ENCODE measurements at places on chromosomes 6 and 20. TPM values are rescaled to one million over a fixed set of nuclear protein-coding genes. Genes with fewer than 3 reads are reported as not detected.

KCNQ5 gene
- total RNA-seq, result not detected

DNA sequence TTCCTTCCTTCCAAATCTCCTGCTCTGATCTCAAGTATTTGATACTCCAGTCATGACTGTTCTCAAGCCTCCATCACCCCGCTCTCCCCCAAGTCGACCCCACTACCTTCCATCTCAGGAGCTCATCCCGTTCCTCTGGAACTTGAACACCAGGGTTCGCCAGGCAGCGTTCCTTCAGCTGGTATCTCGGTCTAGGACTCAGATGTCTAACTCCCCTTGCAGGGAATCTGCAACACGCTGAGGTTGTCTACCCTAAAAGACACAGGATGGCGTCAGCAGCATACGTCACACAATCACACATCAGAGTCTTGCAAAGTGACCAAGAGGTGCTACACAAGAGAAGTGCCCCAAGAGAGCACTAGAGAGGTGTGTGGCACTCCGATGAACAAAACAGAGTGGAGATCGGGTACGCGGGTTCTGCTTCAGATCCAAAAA lies 706 bp downstream of the ZNF184 start:
- peak; percentile 36 for DNase-seq

GRCh38 chr6:1911474-1911873 lies 301.8 kb downstream of the FOXC1 start:
- DNase-seq, result no peak

- no peak for DNase-seq
These were observed 13.6 kb downstream of the GLYATL3 start for GRCh38 chr6:49513153-49513989.

SSTR4 gene
- not detected for total RNA-seq

DNA sequence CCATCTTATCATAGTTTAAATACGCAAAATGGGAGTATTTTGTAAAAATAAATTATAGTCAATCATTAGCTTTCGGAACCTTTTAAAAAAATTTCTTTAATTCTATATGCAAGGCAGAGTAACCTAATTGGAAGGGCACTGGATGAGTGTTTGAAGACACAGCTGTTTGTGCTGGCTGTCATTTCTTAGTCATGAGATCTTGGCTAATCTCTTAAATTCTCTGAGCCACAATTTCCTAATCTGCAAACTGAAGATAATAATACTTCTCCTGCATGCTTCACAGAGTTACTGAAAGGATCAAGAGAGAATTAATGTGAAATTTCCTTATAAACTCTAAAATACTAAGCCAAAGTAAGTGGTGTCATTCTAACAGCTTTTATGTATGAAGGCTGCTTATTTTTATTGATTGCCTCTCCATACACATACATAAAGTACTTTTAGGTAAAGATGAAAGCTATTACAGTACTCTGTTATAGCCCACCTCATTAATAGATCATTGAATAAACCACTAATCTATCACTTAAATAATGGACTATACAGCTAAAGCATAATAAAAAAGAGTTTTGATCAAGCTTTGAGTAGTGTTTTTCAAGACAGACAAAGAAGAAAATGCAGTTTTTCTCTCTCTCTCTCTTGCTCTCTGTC lies 383.7 kb upstream of the IRAK1BP1 start:
- no peak for DNase-seq

SLC22A2 gene
- not detected for total RNA-seq

- DNase-seq, result no peak
These were observed 34.4 kb downstream of the SPATA2 start for GRCh38 chr20:49880724-49881445.

SLC35D3 gene
- total RNA-seq, result not detected

PLCB4 gene
- 29.1 TPM for total RNA-seq

SIM1 gene
- total RNA-seq, result not detected

RNF144B gene
- total RNA-seq, result 22.2 TPM

NFYA gene
- total RNA-seq, result 12.1 TPM

CST7 gene
- total RNA-seq, result 0.92 TPM

GPR31 gene
- total RNA-seq, result not detected

TAP1 gene
- total RNA-seq, result 14.6 TPM

DNA sequence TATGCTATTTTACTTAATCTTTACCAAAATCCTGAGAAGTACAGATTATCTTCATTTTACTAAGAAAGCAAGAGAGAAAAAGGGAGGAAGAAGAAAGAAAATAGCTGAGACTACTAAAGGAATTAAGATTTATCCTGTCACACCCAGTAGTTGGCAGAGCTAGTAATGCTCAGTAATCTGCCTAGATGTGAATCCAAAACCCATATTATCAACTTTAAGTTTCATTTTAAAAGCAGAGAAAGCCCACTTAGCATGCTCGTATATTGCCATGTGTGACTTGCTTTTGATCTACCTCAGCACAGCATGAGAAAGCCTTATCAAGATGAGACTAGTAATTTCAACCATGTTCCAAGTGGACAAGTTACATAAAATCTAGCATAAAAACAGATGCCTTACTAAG lies 451.5 kb downstream of the TENT5A start:
- no peak for DNase-seq

DNA sequence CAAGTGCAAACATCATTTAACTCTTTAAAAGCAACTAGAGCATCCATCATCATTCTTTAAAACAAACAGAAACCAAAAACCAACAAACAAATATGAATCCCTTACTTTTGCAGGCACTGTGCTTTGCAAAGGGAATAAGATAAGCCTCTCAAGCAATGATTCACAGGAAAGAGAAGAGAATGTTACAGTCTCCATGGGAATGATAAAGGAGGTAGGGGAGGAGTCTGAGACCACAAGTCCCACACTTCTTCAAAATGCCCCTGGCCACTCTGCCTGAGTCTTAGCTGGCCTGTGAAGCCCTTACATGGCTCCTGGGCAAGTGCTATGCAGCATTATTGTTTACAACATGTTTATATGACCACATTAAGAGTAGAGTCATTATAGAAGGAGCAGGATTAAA lies 257.7 kb upstream of the MARCKS start:
- no peak for DNase-seq

DNA sequence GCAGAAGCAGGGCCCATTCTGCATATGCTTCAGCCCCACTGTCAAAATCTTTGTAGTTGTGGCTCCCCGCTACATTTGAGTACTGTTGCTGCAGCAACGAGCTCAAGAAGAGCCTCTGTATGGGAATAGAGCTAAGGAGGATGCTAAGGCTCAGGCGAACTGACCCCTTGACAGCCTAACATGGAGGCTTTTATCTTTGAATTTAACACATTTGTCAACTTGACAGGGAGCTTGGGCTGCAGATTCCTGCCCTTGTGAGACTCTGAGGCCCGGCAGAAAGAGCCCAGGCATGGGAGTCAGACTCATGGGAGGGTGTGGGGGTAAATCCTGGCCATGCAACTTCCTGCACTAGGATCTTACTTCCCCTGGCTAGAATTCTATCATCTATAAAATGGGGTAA lies 278.7 kb upstream of the CITED2 start:
- DNase-seq, result no peak

NTSR1 gene
- total RNA-seq, result not detected

GRCh38 chr20:57749869-57750268 lies 40.1 kb upstream of the PMEPA1 start:
- DNase-seq, result no peak

DNA sequence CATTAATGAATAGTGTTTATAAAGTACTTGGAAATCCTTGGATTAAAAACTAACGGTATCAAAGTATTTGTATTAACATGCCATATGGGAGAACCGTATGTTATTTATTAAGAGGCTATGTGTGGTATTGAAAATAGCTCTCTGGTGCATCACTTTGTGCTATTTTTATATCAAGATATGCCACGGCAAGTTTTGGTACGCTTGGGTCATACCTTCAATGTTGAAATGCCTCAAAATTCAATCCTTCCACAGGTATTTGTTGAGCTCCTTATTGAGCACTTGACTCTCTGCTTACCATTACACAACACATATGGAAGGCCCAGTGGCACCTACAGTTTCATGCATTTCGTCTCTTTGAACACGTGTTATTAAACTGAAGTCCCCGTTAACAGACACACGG lies 647.9 kb downstream of the KIF16B start:
- DNase-seq, result no peak

DCBLD1 gene
- total RNA-seq, result 6.0 TPM

DNA sequence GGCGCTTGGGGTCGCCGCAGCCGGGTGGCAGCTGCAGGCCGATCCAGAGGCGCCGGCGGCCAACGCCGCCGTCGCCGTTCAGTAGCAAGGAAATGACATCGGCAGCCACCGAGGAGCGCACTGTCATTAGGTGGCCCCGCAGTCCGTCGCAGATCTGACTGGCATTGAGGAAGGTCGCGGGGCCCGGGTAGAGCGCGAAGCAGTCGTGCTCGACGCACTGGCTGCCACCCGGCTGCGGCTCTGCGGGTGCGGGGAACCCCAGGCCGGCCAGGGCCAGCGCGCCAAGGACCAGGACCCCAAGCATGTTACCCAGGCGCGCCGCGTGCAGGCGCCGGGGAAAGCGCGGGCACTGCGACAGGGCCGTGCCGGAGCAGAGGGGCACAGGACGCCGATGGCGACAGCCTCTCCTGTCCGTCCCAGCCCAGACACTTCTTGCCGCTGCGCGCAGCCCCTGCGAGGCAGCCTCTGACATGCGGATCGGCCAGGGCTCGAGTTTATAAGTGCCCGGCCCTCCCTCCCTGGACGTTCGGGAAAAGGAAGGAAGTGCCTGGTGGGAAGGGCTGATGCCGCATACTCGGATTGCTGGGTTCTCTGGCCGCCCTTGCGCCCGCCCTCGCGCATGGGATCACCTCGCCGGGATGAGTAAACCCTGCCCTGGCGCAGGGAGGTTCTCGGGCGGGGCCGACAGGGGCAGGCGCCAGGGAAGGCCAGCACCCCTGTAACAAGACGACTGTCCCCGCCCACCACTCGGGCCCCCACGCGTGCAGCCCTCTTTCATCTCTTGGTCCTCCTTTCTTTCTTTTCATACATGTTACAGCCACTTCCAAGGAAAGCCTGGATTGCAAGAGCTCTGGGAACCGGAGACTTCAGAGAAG lies at the start of gene THBD:
THBD (minus strand) TSS at position 472 of the 875 bp plus-strand sequence; CDS start at position 304, 168 bp downstream.
- peak; percentile 88 for DNase-seq

- peak; percentile 53 for DNase-seq
These were observed 139.6 kb upstream of the RNF24 start for GRCh38 chr20:4154958-4155411.

LRRC73 gene
- total RNA-seq, result 1.0 TPM

ADIG gene
- not detected for total RNA-seq

DNA sequence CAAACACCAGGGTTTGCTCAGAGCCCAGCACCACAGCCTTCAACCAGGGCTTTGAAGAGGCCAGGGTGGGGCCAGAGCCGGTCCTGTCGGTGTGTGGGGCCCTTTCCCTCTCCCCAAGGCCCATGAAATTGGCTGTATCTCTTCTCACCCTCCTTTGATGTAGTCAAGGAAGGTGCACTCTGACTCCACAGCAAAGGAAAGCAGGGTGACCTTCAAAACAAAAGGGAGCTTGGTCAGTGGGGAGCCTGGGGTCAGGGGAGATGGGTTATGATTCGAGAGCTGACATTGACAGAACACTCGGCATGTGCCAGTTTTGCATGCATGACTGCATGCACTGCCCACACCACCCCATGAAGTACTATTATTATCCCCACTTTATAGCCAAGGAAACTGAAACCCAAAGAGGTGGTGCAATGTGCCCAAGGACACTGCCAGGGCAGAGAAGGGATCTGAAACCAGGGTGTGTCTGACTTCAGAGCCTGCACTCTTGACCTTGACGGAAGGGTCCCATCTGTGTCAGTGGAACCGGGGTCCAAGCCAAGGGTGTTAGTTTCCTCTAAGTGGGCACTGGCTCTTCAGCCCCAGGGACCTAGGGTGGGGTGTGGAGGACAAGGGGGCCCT lies 55.4 kb downstream of the RAB44 start:
- DNase-seq, result no peak

RPS10 gene
- 604 TPM for total RNA-seq

SAMD3 gene
- 0.32 TPM for total RNA-seq

GRCh38 chr6:136764517-136764993 lies 27.7 kb downstream of the MAP3K5 start:
- no peak for DNase-seq

GRCh38 chr6:143811501-143812157 lies 31.5 kb upstream of the LTV1 start:
- DNase-seq, result no peak

MCHR2 gene
- total RNA-seq, result not detected

HAO1 gene
- not detected for total RNA-seq

GRCh38 chr20:17493173-17493572 lies 38.0 kb downstream of the BFSP1 start:
- no peak for DNase-seq

TMC2 gene
- 0.10 TPM for total RNA-seq

BPIFB1 gene
- total RNA-seq, result not detected

DNA sequence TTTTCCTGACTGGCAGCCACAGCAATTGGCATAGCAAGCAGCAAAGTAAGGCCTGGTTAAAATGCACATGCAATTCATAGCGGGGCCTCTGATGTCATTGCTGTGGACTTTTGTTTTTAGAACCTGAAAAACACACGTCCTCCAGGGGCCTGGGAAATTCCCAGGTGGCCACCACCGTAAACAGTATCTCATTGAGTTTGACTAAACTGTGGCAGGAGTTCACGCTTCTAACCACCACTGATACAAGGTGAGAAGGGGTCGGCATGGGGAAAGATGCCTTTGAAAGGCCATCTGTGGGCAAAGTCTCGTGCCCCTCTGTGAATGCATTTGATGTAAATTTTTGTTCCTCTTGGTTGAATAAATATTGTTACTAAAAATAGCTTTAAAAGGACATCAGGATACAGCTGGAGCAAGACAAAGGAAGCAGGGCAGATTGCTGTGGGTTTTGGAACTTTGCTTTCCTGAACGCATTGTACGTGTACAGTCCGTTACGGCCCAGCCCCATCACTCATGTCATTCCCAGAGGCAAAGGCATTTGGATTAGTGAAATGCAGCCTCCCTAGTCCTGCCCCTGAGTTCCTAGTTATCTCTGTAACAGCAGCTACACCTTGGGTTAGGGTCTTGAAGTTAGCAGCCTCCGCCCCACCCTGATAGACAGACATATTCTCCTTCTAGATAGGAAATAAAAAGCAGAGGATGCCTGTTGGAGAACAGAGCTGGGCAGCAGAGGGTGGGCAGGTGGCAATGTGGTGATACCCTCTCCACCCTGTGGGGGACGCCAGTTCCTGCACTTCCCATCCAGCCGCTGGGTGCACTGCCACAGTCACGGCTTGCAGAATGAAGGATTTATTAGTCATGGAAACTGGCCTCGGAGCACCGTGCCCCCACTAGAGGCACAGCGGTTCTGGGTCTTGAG lies 80.3 kb downstream of the ZDHHC14 start:
- DNase-seq, result peak; percentile 33

GRCh38 chr20:39885975-39886649 lies 802.9 kb downstream of the MAFB start:
- peak; percentile 75 for DNase-seq

PRRT1 gene
- total RNA-seq, result 0.27 TPM

PBOV1 gene
- total RNA-seq, result not detected

NKX2-2 gene
- total RNA-seq, result not detected

GRCh38 chr6:33801611-33802010 lies 2.2 kb downstream of the MLN start:
- no peak for DNase-seq

DLK2 gene
- total RNA-seq, result 1.2 TPM

TRIM31 gene
- not detected for total RNA-seq

HCRTR2 gene
- not detected for total RNA-seq

DUSP15 gene
- 4.0 TPM for total RNA-seq

- no peak for DNase-seq
These were observed 12.1 kb downstream of the SNX14 start for GRCh38 chr6:85581572-85581971.

- DNase-seq, result no peak
These were observed 105.4 kb upstream of the RIN2 start for GRCh38 chr20:19652591-19653026.

- no peak for DNase-seq
These were observed 142.8 kb downstream of the SMOC2 start for GRCh38 chr6:168583821-168584220.
